Cortex of kidney (tissue), 1 donor: ENCODE measurements at places on chromosomes 1 and 21.

DNA sequence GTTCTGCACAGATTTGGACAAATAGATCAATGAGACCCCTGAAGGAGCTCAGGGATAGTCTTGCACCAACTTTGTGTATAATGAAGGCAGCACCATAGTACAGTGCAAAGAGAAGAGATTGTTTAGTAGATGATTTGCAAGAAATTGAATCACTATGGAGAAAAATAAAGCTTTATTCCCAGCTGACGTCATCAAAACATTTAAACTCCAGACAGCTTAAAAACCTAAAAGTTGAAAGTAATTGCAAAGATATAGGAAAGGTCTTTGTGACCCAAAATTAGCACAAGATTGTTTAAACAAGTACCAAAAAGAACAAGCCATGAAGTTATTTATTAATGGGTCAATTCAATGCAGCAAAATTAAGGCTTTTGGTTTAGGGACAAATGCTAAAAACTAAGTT lies 88.8 kb upstream of the BACE2 start:
- DNase-seq = no peak

DNA sequence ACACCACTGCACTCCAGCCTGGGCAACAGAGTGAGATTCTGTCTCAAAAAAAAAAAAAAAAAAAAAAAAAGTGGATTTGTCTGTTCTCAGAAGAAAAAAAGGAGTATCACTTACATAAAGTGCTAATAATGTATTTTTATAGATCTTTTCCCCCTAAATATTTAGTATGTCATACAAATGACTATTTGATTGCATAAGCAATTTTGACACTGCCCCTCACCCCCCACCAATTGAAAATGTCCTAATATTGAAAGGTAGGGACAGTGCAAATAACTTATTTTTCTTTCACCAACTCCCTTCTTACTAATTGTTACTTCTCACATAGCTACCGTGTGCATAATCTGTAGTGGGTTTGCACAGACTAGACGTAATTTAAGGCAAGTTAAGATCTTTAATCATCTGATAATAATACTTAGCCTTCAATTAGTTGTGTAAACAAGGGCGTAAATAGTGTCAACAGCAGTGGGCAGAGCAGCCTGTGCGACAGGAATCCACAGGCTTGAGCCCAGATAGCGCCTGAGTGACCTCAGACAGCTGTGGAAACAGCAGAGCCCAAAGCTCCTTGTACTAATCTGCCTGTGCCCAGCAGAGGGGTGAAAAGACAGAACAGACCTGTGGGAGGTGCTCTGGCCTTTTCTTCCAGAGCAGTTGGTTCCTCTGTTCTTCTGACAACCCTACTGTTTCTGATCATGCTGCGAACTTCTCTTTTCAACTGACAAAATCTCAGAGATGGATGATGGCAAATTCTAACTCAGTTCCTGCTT lies 4.5 kb upstream of the IER5 start:
- DNase-seq = no peak

- DNase-seq = no peak
These were observed 32.3 kb downstream of the HRNR start for GRCh38 chr1:152191711-152192110.

DNA sequence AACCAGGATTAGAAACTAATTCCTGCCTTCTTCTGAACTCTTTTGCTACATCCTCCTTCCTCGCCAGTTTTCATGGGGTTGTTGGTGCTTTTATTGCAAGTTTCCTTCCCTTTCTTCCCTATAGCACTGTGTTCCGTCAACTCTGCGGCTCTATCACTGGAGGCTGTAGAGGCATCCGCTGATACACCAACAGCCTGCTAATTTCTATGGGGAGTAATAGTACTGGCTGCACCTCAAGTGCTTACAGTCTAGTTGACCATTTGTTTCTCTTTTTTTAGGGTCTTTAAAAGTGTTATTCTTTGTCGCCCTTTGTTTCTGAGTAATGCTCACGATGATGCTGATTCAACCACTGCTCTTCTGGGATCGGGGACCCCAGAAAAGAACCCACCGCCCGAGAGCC lies 746 bp downstream of the MIS18A start:
- DNase-seq = no peak

DNA sequence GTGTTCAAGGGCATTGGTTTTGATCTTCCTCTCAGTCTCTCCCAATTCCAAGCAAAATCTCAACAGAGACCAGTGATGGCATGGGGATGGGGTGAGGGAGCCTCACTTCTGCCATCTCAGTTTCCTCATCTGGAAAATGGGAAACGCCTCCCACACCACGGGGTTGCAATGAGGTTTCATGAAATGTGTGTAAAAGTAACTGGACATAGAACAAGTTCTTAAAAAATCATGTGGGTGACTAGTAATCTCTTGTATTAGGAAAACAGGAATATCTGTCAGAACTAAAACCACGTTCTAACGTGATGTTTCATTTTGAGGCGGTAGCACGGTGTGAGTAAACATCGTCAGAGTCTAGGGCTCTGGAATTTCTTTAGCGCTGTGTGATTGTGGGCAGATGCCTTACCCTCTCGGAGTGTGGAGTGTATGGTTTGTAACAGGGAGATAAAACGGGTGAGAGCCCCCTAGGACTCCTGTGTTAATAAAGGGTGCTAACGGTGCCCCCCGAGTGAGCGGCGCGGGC lies 55.5 kb upstream of the DNAJC6 start:
- no peak for DNase-seq

- no peak for DNase-seq
These were observed 597.3 kb upstream of the ADGRL4 start for GRCh38 chr1:79603843-79604242.

GRCh38 chr21:40227096-40227495 lies 359.9 kb downstream of the PCP4 start:
- DNase-seq = no peak

DNA sequence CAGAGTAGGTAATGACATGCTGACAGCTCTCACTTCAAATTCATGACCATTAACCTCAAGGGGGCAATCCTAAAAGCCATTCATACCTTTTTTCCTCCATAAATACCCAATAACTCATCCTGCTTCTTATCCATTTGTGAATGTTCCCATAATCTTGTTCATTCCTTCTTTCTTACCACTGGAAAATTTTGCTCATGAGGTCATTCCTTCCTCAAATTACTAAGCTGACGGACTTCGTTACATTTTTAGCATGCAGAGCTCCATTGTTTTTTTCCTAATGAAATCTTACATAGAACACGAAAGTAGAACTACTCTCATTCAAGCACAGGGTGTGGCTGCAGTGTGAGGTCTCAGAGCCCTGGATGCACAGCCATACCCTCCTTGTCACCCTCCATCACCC lies 276.5 kb upstream of the DPYD start:
- DNase-seq = no peak

DNA sequence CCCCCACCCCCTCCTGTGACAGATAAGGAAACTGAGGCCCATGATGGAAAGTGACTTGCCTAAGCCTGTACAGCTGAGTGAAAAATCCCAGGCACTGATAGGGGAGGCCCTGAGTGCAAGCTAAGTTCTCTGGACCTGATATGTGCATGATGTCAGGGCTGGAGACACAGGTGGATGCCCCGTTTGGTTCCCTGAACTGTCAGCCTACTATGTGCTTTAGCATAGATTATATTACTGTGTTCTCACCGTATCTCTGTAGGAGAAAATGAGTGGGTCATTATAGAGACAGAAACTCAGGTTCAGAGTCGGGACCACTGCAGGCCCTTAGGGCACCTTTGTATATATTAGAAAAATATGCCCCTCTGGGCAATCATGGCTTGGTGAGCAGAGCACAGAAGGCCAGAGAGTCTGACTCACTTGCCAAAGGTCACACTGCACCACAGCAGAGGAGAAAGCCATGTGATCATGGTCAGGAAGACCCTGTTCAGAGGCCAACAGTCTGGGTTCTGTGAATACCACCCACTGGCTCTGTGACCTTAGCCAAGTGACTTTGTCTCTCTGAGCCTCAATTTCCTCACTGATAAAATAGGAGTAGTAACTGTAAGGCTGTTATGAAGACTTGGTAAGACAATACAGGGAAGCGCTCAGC lies 145.8 kb upstream of the WNT4 start:
- DNase-seq = no peak

DNA sequence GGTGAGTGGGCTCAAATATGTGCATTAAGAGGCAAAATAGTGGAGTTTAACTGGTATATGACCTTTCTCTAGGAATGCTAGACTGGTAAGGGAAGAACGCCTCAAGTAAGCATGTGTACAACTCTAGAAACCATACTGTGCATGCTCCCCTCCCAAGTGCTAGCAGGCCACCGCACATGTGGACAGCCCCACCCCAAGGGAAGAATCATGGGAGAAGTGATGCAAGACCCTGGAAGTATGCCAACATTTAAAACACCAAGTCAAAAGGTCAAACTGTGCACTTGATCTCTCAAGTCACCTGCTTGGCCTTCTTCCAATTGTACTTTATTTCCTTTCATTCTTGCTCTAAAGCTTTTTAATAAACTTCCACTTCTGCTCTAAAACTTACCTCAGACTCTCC lies 120.4 kb downstream of the WDR3 start:
- DNase-seq = no peak

GRCh38 chr1:230074270-230074669 lies 7.2 kb downstream of the GALNT2 start:
- DNase-seq = no peak

DNA sequence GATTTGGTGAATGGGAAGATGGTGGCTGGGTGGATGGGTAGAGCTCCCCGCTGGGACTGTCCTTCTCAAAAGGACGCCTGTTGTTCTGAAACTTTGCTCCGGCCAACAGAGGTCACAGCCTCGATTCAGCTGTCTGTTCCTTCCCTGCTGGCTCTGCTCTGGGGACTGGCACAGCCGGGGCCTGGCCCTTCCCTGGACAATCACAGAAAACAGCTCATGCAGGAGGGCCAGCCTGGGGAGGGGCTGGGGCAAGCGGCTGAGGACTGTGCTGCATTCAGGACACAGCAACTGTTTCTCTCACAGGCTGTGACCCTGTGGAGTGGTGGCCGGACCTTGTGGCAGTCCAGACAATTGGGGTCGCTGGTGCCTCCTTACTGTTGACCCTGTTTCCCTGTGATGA lies 110.7 kb upstream of the TMEM51 start:
- DNase-seq = no peak

DNA sequence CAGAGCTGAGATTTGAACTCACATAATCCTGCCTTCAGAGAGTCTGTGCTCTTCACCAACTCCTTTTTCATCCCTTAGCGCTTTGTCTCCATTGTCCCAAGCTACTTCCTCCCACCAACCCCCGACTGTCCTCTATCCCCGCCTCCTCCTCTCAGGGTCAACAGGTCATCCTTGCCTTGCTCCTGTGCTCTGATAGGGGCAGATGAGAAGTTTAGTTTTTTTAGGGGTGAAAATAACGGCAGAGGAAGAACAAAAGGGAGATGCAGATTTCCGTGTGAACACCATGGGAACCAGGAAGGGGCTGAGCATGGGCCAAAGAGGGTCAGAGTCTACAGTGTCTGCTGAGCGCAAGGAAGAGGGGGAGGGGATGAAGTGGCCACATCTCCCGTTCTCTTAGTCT lies 31.9 kb downstream of the GLUL start:
- no peak for DNase-seq

GRCh38 chr1:172671591-172671990 lies 12.7 kb downstream of the FASLG start:
- no peak for DNase-seq

- no peak for DNase-seq
These were observed 8.7 kb upstream of the TDRD10 start for GRCh38 chr1:154493276-154493675.

DNA sequence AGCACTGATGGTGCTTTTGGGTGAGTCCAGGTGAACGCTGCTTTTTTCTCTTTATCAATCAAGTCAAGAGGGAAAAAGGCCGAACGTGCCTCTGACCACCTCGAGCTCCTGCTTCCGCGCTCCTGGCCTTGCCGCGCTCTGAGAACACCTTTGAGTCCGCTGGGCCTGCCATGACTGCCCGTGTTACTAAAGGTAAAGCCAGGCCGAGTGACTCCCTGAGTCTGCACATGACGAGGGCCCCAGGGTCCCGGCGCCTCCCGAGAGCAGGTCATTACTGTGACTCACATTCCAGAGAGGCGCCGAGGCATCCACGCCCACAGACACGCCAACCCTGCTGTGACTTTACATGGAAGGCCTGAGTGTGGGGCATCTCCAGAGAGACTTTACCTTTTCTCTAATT lies 11.1 kb downstream of the POFUT2 start:
- DNase-seq = no peak

DNA sequence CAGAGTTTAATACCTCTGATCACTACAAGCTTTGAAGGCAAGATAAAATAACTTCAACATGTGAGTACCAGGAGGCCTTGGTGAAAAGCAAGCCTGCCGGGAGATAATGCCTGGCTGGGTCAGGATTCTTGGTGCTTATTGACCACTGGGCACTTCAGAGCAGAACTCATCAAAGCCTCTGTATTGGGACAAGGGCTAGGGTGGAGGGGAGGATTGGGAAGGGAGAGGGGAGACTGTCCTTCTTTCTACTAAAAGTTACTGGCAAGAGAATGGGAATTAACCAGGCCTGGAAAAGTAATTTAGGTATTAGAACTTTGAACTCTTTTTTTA lies 35.2 kb downstream of the NEK2 start:
- no peak for DNase-seq

GRCh38 chr1:54887665-54888071 lies 673 bp upstream of the DHCR24 start:
- DNase-seq = no peak

DNA sequence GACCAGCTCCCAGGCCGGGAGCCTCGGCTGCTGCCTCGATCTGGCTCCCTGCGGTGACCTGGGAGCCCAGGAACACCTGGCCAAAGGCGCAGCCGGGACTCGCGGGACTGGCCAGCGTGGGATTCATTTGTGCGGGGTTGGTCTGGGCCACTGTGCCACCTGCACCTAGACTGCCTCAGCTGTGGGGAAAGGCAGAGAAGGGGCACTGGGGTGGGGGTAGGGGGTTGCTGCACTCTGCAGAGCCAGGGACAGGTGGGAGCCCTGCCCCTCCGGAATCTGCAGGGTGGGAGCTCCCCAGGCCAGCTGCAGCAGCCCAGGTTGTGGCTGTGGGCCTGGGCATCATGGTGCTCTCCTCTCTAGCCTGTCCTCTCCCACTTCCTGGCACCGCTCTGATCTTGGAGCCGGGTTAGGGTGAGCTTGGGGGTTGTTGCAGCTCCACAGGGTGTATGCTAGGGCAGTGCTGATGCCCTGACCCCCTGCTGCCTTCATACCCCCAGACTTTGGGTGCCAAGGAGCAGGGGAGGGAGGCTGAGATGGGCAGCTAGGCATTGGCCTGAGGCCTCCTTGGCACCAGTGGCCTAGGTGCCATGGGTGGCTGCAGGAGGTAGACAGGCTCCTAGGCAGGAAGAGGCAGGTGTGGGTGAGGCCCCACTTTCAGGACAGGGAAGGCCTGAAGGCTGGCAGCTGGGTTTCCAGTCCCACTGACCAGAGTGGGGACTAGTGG lies 57.5 kb upstream of the ETV3 start:
- no peak for DNase-seq
